Activated CD8-positive, alpha-beta memory T cell treated with anti-CD3 and anti-CD28 coated beads for 1 hour (primary cell): ENCODE measurements at places on chromosomes 5 and 9.

GRCh38 chr5:93636837-93637236, 53.8 kb downstream of the NR2F1 start:
- no peak for DNase-seq

DNA sequence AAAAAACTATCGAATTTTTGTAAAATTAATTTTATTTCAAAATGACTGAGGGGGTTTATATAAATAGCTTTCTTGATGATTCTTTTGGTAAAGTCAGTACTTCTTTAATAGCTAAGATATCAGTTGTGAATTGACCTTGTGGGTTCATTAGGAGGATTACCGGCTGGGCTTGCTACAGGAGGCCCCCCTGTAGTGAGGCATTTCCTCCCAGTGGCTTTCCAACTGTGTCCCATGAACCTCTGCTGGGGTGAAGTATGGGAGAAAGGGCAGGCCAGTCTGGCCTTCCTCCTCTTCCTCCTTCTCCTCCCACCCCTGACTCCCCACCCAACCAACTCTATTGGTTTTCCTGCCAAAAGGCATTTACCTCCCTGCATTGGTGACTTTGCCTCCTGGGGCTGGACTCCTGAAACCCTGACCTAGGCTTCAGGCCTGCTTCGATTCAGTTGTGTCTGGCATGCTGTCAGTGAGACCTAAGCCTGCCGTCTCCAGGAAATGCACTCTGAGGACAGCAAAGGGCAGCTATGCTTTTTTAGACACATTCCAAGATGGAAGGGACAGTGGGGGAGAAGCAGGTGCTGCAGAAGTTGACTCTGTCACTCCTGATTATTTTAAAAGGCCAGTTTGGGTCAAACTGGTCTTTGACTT, 144.8 kb downstream of the HSPA4 start:
- no peak for DNase-seq

GRCh38 chr5:10927608-10928007, 166.6 kb upstream of the DAP start:
- no peak for DNase-seq

GRCh38 chr9:10274175-10274574, 338.6 kb downstream of the PTPRD start:
- DNase-seq: no peak

DNA sequence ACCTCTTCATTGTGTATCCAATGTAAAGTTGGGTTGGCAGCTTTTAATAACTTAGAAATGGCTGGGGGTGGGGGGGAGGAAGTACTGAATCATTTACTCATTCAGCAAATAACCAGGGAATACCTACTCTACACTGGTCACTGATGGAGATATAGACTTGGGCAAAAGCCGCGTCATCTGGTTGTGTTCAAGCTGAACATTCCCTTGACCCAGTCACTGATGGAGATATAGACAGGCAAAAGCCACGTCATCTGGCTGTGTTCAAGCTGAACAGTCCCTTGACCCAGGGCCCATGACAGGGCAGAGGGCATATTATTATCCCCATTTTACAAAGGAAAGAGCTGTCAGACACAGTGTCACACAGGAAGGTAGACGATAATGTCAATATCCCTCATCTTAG, 32.6 kb downstream of the FOXI1 start:
- DNase-seq: no peak

DNA sequence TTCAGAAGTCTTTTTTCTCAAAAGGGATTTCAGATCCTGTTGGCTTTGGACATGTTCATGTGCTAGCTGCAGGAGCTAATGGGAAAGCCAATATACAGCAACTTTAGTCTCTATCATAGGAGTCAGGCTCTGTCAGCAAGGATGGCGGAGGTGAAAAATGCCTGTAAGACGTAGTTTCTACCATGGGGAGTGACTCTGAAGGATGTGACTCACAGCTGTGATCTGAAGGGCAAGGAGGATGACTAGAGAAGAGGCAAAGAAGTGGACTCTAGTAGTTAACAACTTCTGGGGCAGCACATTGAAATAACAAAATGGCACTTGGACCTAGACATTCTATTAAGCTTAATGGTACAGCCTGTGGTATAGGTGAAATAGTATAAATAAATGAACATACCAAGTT, 3.1 kb upstream of the NDUFS4 start:
- no peak for DNase-seq

DNA sequence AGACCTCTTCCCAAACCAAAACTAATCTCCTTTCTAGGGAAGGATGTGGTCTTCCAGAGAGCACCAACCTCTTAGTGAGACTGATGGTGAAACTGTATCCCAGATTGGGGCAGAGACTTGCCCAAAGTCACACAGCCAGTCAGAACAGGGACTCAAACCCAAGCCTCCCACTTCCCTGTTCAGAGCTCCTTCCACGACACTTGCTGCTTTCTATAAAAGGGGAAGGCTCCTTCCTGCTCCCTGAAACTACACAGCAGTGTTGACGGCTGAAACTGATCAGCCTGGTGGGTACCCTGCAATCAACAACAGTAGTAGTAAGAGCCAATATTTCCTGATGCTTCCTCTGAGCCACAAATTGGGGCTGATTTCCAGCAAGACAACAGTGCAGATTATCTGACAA, 1.5 kb downstream of the TOR2A start:
- DNase-seq: no peak

DNA sequence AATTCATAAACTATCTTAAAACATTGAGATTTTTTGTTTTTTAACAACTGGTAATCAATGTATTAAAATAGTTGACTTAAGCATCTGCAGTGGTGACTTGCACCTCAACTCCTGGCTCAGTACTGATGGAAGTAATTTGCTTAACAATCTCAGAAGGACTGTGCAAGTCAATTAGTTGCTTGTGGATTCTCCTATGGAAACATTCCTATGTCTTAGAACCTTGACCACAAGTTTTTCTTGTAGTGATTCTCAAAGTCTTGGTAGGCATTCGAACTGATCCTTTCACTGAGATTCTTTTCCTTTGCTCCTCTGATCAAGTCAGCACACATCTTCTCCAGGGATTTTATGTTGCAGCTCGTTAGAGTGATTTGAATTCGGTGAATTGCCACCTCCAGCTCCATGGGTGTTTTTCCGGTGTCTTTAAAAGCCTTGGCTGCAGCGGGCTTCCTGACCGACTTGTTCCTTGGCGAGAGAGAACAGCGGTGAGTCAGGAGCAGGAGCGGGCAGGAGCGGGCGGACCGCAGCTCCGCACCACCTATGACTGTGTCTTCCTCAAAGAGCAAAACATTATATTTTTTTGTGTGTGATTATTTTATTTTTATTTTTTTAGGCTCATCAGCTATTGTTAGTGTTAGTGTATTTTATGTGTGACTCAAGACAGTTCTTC, 21.1 kb downstream of the HMGXB3 start:
- no peak for DNase-seq

DNA sequence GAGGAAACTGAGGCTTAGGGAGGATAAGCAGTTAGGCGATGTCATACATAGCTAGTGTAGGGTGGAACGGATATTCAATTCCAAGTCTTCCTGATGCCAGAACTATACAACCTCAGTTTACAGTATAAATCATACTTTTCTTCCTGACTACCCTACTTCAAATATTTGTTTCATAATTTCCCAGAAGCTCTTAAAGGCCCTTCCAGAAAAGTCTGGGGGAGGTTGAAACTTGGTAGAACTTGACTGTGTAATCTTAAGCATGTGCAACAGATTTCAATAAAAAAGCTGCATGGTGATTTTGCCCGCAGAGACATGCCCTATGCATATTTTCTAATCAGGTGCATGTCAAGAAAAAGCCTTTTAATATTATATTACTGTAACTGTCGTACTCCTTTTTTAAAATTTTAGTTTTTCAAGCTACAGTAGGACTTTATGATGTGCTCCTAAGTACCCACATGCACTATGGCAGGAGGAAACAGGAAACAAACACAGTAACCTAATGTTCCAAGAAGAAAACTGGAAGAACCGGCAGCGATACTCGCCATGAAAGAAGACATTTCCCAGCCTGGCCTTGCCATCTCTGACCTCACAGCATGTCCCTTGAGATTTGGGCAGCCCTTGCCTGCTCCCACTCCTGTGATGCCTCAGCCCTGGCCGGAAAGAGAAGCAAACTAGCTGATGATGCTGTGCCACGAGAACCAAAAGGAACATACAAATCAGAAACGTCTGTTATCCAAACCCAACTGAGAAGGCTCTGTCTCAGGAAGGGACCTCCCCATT, 266.0 kb downstream of the EFNA5 start:
- no peak for DNase-seq

DNA sequence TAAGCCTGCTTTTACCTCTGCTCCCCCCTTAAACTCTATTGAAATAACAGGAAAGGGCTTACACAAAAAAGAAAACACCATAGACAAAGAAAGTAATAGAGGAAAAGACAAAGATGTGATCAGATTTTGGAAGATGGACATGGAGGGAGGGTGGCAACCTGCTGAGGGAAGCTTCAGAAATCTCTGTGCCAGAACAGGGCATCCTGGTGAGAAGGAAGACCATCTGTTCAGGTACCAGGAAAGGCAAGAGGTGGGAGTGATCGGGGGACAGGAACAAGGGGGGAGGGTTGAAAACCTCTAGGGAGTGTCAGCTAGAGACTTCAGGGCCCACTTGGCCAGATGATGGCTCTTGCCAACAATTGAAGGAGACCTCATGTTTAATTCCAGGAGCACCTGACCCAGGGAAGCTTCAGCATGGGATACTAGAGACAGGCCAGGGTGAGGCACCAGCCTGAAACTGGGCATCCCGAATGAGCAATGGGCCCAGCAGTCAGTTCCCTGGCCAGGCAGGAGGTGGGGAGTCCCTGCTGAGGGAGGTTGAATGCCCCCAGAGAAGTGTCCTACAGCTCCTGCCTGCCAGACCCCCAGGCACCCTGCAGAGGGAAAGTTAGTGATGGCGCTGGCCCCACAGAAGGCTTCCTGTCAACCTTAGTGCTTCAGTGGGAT, 8.2 kb downstream of the SQSTM1 start:
- no peak for DNase-seq

DNA sequence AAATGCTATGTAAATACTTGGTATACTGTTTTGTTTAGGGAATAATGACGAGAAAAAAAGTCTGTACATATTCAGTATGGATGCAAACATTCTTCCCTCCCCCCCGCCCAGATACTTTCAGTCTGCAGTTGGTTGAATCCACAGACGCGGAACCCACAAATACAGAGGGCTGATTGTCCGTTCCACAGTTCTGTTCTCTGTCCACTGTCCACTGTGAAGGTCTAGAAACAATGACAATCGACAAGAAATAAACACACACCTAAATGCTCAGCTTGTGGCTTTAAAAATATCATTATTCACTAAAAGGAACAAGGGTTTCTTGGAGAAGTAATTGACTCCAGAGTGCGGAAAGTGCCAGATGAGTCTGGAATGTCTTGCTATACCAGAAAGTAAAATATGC, 109.1 kb downstream of the TMEM161B start:
- no peak for DNase-seq

DNA sequence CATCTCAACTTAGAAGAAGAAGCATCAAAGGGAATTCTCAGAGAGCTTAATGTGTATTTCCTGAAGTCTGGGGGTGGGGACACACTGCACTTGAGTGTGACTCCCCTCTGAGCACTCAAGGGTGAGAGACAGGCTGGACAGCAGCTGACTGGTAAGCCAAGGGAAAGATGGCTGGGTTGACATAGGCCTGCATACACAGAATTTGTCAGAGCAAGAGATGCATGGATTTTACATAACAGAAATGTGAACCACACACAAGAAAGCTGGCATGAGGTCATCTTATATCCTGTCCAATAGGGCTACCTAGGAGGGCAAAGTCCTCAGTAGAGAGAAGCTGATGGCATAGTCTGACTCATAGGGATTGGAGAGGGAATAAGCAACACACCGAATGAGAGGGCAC, 114.3 kb upstream of the EPB41L4A start:
- no peak for DNase-seq

GRCh38 chr9:104258296-104259011, 164.3 kb downstream of the SMC2 start:
- DNase-seq: no peak

DNA sequence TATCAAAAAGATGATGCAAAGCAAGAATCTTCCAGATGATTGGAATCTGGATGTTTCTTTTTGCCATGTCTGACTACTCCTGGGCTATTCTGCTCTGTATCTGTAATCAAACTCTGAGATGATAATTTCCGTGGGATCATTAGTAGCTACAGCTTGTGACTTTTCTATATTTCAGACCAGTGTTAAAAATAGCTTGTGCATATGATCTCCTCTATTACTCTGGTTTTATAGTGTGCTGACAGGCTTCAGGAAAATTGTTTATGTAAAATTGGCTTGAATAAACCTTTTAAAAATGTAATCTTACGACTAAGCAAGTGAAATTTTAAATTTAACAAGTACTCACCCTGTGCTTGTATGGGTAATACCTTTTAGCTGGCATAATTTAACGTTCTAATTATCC, 40.4 kb downstream of the NAA35 start:
- DNase-seq: no peak

- no peak for DNase-seq
Measured at GRCh38 chr9:28848671-28849070, 1275.4 kb upstream of the C9orf72 start.

- no peak for DNase-seq
Measured at GRCh38 chr9:94210616-94211603, 48.2 kb upstream of the ZNF169 start.

DNA sequence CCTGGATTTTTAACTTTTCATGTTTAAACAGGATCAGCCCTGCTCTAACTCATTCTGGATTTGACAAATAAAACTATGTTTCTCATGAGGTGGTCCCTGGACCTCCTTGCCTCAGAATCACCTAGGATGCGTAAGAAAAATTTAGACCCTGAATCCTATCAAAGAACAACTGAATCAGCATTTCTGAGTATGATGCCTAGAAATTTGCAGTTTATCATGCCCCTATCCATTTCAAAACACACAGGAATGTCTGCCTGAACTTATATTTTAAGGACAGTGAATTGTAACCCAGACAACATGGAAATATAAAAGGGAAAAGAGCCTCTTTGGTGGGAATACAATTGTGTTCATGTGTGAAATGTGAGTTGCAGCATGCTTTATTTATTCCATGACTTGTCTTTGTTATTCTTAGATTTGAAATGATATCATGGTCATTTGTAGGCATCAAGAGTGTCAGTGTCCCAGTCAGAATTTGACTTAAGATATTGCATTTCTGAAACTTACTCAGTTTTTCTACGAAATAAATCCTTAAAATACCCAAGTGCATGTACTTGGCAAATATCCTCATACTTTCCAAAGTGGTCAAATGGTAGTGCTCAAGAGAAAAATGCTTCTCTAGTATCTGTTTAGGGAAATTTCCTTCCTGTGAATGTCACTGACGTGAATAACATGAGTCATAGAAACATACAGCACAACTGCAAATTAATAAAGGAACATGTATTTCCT, 144.3 kb downstream of the GIN1 start:
- no peak for DNase-seq

- DNase-seq: no peak
Measured at GRCh38 chr5:36177715-36178523, 26.0 kb downstream of the SKP2 start.

GRCh38 chr9:76181020-76181641, 213.1 kb downstream of the RFK start:
- no peak for DNase-seq
